GM12891 (cell line): ENCODE measurements at places on chromosomes 5 and 9.
A peak's percentile ranks its signal among the peaks of the same experiment; 100 is the strongest.

GRCh38 chr5:55104036-55104772 lies 1.8 kb downstream of the GZMA start:
- no peak for DNase-seq

DNA sequence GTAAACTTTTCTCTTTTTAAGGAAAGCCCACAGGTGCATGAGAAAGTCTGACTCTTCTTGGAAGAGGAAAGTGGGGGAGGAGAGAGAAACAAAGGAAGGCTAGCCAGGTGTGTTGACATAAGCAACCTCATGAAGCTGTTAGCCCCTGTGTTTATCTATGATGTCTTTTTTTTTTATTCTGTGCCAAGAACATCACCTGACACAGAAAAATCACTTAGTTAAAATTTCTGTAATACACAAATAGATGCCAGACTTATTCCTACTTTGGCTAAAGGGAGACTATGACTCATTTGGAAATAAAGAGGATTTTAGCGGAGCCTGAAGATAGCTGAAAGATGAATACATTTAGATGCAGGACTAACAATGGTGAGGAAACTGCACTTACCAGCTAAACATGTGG lies 58.3 kb downstream of the BAAT start:
- no peak for DNase-seq

DNA sequence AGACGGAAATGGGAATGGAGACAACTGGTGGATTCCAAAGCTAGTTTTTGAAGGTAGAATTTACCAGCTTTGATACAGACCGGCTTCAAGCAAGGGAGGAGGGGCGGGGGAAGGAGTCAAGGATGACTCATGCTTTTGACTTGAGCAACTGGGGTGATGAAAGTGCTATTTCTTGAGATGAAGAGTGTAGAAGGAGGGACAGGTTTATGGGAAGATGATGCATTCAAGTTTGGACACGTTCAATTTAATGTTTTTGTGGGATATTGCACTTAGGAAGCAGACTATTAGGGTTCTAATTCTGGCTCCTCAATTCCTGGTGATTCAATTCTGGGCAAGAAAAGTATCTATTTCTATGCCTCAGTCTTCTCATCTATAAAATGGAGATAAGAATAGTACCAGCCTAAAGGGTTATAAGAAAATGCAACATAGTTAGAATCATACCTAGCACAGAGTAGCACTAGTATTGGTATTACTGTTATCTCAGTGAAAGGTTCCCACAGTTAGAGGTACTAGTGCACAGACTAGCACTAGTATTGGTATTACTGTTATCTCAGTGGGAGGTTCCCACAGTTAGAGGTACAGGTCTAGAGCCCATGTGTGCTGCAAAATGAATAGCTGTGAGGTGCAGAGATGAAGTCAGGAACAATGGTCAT lies 4.6 kb downstream of the NIPAL4 start:
- no peak for DNase-seq

GRCh38 chr9:34628656-34629490 lies at the start of gene ARID3C:
Gene ARID3C (minus strand): TSS chr9:34629066. CDS start chr9:34628014, 1,052 bp downstream.
- no peak for DNase-seq

DNA sequence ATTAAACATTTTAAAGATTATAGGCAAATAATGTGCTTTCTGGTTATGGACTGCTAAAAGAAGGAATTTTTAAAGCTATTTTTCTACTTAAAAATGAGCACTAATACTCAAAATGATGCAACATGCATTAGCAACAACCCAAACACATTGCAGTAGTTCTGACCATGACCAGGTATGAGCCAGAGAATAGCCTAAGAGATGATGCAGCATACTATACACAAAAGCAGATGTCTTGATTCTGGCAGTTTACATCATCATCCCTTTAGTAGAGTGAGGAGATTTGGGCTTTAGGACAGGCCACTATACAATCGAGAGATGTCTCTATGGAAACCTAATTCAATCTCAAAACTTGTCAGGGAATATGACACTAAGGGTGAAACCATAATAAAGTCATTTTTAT lies 307.1 kb downstream of the PRR16 start:
- no peak for DNase-seq

GRCh38 chr9:110332766-110333165 lies 4.9 kb downstream of the TXNDC8 start:
- DNase-seq, result no peak

- no peak for DNase-seq
Observed at GRCh38 chr5:150557509-150557872, 49.6 kb downstream of the NDST1 start.

- no peak for DNase-seq
Observed at GRCh38 chr5:145908206-145908960, 28.0 kb upstream of the SH3RF2 start.

DNA sequence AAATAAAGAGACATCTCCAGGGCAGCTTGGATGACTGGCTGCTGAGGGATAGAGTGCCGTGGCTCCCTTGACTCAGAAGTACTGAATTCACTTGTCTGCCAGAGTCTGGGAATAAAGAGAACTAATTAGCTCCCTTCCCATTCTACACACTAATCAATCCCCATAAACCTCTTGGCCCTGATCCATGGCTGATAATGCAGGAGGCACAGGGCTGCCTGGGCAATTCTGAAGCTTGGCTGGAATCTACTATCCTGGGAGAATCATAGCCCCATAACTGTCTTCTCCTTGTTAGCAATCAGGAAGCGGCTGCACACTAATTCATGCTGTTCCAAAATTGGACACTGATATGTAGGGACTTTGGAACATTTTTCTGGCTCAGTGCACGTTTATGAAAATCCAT lies 197.7 kb downstream of the PTTG1 start:
- no peak for DNase-seq

DNA sequence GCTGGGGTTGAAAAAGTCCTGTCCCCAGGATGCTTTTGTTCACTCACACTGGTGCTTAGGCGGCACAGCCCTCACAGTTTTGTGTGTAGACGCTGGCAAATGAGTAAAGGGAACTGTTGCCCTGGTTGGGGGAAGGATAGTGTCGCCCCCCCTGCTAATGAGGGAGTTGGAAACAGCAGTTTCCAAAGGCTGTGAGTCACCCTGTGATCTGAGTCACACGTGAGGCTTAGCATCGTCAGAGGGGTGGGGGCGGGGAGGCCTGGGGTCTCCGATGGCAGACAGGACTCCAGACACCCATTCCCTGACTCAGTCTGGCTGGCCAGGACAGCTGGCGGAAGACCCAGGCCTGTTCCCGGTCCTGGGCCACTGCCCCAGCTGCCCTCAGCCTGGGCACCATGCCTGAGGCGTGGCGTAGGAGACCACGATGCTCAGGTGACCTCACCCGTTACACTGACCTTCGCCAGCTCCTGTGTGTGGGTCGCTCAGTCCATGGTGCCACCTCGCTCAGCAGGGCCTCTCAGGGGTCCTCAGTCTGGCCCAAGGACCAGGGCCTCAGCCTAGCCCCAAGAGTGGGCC lies 2.9 kb downstream of the DNAJB5 start:
- DNase-seq, result no peak

GRCh38 chr5:76547242-76547890 lies 75.8 kb downstream of the F2RL2 start:
- DNase-seq, result peak; percentile 24

DNA sequence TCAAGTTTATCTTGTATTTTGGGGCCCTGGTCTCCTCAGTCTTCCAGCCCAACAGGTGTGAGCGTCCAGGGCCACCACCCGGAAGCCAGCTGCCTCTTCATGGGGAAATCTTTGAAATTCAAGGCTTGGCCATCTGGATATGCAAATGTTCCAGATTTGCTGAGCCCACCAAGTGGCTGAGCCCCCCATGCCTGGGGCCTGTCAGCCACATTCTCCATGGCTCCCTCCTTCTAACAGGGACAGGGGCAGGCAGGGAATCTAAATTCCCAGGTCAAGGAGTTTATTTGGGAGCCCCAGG lies 14.2 kb upstream of the CXXC5 start:
- DNase-seq, result no peak

GRCh38 chr9:99035313-99035712 lies 69.6 kb upstream of the TGFBR1 start:
- no peak for DNase-seq

GRCh38 chr9:134364391-134365114 lies 38.3 kb downstream of the RXRA start:
- no peak for DNase-seq

DNA sequence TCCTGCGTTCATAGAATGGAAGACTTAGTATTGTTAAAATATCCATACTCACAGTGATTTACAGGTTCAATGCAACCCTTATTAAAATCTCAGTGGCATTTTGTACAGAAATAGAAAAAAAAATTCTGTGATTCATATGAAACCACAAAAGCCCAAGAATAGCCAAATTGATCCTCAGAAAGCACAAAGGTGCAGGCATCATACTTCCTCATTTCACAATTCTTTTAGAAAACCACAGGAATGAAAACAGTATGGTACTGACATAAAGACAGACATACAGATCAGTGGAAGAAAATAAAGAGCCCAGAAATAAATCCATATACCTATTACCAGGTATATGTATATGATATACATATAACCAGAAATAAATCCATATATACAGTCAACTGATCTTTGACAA lies 86.8 kb upstream of the MEGF10 start:
- DNase-seq, result no peak

- no peak for DNase-seq
Observed at GRCh38 chr5:35041261-35041660, 6.5 kb downstream of the AGXT2 start.

- DNase-seq, result no peak
Observed at GRCh38 chr5:136191304-136192014, 1.5 kb downstream of the SMIM32 start.

GRCh38 chr5:151912360-151912759 lies 12.3 kb downstream of the GLRA1 start:
- DNase-seq, result no peak

DNA sequence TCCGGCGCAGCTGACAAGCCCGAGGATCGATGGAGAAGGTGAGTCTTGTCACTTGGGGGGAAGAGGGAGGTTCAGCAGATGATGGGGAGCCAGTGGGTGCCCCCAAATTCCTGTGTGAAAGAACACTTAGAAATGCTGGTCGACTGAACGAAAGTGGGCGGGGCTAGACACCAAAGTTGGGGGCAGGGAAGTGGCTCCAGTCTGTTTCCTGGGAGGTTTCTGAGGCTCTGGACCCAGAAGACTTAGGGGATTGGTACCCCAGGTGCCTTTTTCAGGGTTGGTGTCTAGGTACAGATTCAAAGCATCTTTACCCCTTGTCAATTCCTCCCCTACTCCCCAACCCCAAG lies 278.6 kb downstream of the ZSWIM6 start:
- DNase-seq, result no peak

GRCh38 chr5:53923961-53924360 lies 363.5 kb downstream of the NDUFS4 start:
- no peak for DNase-seq

DNA sequence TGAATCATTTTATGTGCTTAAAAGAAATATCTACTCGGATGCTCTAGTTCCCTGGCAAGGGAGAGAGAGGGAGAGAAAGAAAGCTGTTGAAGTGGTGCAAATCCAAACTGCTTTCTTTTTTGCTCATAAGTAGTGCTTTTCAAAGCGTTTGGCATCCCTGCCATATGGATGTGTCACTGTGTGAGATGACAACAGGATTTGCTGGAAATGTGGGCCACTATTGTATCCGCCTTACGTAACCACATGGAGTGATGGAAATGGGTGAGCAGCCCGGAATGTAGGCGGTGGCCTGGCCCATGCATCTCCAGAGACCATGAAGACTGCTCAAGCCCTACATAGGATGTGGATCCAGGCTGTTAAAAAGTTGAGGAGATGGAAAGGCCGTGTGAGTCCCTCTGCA lies 30.8 kb downstream of the TJP2 start:
- DNase-seq, result no peak

- DNase-seq, result no peak
Observed at GRCh38 chr5:150291388-150292385, 2.1 kb upstream of the CAMK2A start.

DNA sequence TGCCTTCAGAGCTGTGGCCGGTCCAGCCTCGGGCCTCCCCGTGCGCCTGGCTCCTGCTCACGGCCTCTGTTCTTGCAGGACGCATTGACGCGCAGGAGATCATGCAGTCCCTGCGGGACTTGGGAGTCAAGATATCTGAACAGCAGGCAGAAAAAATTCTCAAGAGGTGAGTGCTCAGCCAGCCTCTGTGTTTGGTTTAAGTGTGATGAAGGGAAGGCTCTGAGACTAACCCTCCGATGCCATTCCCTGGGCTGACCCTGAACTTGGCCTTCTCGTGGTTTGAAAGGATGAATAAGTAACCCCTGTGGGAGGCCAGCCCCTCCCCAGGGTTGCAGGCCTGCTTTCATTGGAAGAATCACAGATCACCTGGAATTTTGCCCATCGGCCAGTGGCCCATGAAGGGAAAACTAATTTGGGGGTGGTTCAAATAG lies 26.3 kb downstream of the PTGES2 start:
- DNase-seq, result no peak

DNA sequence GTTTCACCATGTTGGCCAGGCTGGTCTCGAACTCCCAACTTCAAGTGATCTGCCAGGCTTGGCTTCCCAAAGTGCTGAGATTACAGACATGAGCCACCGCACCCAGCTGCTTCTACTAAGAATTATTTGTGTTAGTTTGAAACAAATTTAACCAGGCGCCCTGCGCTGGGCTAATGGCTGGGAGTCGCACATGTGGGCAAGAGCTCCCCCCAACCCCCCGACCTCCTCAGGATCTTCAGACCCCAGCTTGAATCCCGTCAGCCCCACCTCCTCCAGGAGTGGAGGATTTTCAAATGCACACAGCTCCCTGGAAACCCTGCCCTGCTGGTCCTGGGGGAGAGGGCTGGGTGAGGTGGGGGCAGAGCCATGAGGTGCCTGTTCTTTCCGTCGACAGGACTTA lies 21.2 kb upstream of the SLC12A7 start:
- DNase-seq, result no peak

- DNase-seq, result no peak
Observed at GRCh38 chr5:65928322-65928752, 2.0 kb downstream of the ERBIN start.

GRCh38 chr5:43141211-43141610 lies 20.5 kb downstream of the ZNF131 start:
- no peak for DNase-seq

DNA sequence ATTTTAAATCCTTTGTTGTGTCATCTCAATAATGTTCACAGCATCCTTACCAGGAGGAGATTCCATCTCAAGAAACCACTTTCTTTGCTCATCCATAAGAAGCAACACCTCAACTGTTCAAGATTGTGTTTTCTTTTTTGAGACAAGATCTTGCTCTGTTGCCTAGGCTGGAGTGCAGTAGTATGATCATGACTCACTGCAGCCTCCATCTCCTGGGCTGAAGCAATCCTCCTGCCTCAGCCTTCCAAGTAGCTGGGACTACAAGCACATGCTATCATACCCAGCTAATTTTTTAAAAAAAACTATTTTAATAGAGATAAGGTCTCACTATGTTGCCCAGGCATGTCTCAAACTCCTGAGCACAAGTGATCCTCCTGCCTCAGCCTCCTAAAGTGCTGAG lies 60.0 kb downstream of the ABHD17B start:
- DNase-seq, result no peak

DNA sequence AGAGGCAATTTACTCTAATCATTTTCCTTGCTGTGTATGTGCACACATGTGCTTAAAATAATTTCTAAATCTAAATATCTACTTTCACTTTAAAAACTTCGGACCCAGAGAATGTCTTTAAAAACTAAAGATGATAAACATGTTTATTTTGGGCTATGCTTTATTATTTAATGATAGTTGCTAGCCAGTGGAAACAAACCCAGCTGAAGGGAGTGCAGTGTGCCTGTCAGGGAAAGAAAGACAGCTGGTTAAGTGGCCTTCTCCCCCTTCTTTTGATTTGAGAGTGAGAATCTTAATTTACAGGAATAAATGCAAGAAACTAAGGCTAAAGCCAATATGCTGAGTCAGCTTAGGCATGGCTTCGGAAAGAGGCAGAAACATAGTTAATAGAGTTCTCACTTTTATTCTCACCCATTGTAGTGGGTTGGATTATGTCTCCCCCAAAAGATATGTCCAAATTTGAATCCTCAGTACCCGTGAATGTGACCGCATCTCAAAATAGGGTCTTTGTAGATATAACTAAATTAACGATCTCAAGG lies 111.4 kb downstream of the DCP2 start:
- no peak for DNase-seq
